Stimulated activated CD4-positive, alpha-beta T cell treated with anti-CD3 and anti-CD28 coated beads, Interleukin-15, amount 100 ng/mL, for 1 hour (primary cell): ENCODE measurements at places on chromosomes 3 and 15.

DNA sequence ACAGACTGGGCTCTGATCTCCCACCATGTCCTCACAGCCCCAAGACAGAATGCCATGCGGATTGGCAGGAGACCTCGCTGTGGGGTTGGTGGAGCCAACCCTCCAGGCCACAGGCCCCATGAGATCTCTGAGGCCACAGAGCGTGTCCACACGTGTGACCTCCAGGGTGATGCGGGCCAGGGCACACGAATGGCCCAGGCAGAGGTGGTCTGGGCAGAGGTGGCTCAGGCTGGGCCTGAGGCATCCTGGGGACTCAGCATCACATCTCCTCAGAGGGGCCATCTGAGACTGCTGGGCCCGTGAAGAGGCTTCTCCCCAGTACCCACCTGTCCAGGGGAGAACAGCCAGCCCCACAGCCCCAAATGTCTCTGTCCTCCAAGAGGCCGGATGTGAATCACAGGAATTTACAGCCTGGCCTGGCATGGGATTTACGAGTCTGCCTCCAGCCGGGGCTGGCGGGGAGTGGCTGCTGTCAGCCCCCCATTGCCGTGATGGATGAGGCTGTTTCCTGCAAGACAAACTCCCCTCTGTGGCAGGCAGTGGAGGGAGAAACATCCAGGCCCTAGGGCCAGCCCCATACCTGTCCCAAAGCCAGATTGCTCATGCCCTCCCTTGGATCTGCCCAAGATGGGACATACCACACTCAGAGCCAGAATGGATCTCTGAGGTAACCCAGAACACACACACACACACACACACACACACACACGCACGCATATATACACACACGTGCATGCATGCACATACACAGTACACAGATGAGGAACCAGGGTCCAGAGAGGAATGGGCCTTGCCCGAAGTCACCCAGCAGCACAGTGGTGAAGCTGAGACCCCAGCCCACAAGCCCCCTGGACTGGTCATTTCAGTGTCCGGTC is 208.3 kb downstream of the TBC1D2B start:
- DNase-seq: no peak

- no peak for DNase-seq
Observed at GRCh38 chr3:169575381-169575780, 88.1 kb downstream of the MECOM start.

GRCh38 chr15:38389924-38390542 is 63.9 kb upstream of the FAM98B start:
- peak; percentile 26 for DNase-seq

DNA sequence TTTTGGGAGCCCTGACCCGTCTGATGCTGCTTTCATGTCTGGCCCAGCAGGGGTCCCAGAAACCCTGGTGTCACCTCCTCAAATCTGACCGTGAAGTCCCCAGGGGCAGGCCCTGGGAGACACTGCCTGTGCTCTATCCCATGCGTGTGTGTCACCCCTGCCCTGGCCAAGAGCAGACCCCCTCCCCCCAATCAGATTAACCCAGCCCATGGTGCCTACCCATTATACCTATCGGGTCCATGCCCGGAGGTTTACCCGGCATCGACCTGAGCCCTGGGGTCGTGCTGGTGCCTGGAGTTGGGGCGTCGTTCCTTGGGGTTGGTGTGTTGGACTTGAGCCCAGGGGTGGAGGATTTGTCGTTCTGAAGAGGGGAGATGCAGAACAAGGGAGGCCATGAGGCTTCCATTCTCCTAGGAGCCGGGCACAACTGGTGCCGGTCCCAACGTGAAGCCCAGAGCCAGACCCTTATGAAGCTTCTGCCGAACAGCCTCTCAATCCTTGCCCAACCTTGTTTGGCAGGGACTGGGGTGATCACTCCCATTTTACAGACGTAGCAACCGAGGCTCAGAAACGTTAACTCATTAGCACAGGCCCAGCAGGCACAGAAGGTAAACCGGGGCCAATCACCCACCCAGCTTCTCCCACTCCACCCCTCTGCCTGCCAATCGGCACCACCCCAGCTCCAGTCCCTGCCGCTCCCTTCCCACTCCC is 39.6 kb downstream of the TLE3 start:
- no peak for DNase-seq

DNA sequence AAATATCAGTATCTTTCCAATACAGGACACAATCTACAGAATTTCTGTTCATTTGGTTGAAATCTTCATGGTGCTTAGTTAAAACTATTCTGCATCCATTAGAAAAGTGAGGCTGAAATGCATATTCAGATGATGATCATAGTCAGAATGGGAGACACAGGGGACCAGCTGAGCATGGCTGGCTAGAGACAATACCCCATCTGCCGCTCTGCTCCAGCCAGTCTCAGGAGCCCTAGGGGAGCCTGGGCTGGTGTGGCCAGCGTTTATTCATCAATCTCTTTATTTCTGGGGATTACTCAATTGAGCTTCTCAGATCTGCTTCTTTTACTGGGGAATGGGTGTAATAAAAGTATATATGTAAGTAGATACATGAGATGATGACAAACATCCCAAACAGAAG is 470.9 kb upstream of the CDIN1 start:
- DNase-seq: no peak

DNA sequence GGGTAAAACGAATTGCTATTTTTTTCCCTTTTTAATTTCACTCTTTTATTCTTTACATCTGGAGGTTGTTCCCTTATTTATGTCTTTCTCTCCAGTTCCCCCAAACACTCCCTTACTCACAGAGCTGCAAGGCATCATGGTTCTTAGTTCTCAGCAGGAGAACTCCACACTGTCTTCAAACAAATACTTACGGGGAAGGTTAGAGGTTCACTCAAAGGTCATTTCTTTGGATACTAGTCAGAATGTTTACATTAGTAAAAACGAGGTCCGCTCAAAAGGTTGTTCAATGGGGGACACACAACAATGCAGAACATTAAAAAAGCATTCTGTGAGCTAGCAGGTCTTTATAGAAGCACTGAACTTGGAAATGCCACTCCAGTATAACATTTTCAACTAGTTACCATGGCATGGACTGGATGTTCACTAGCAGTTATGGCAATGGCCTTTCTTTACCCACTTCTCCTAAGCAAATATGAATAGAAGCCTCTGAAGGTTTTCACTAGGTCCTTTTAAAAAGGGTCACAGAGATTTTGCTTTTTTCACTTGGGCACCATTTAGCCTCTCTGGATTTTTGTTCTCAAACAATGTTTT is 201.7 kb downstream of the MEIS2 start:
- DNase-seq: no peak

DNA sequence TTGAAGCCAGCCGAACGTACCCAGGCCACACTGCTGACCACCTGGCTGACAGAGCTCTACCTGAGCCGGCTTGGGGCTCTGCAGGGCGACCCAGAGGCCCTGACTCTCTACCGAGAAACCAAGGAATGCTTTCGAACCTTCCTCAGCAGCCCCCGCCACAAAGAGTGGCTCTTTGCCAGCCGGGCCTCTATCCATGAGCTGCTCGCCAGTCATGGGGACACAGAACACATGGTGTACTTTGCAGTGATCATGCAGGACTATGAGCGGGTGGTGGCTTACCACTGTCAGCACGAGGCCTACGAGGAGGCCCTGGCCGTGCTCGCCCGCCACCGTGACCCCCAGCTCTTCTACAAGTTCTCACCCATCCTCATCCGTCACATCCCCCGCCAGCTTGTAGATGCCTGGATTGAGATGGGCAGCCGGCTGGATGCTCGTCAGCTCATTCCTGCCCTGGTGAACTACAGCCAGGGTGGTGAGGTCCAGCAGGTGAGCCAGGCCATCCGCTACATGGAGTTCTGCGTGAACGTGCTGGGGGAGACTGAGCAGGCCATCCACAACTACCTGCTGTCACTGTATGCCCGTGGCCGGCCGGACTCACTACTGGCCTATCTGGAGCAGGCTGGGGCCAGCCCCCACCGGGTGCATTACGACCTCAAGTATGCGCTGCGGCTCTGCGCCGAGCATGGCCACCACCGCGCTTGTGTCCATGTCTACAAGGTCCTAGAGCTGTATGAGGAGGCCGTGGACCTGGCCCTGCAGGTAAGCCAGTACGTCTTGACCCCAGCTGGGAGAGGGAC is 6.2 kb downstream of the VPS18 start:
- no peak for DNase-seq

DNA sequence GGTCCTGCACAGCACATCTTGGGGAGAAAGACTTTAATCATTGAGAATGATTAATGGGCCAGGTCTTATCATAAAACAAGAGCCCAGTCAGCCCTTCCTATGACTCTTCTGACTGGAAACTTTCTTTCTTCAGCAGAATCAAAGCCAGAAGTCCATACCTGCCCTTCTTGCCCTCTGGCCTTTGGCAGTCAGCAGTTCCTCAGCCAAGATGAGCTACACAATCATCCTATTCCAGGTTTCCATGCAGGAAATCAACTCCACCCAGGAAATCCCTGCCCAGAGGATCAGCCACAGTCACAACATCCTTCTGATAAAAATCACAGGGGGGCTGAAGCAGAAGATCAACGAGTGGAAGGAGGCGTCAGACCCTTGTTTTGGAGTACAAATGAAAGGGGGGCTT is 26.9 kb downstream of the ZNF589 start:
- no peak for DNase-seq

- no peak for DNase-seq
Observed at GRCh38 chr3:147613725-147614124, 204.6 kb downstream of the ZIC1 start.

DNA sequence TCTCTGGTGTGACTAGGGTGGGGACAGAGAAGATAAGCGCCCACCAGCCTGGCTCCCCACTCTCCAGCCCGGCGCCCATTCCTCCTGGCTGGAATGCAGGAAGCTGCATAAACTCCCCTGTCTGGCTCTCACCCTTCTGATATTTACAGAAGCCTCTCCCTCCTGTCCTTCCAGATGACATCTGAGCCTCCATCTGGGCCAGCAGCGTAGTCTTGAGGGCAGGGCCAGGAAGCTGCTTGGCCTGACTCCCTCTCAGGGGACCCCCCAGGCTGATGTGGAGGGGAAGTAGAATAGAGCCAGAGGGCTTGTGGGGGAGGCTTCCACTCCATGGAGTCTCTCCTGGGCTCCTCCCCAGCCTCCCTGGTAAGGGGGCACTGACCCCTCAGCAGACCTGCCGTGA is 49.9 kb downstream of the LINGO1 start:
- no peak for DNase-seq

DNA sequence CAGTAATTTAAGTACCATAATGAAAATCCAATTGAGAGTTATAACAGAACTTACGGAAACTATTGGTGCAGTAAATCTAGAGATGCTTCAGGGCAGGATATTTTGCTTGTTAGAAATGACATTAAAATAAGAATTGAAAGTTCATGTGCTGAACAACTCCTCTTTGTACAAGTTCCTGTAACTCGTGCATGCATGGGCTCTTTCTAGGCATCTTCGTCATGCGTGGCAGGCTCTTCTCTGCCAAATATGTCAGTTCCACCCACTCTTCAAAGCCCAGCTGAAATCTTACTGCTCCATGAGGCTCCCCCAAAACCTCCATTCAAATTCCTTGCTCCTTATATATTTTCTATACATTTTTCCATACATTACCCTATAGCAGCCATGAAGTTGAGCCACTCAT is 48.7 kb downstream of the FBN1 start:
- no peak for DNase-seq

- DNase-seq: peak; percentile 62
Observed at GRCh38 chr3:17151598-17152373, 267.0 kb downstream of the PLCL2 start.

DNA sequence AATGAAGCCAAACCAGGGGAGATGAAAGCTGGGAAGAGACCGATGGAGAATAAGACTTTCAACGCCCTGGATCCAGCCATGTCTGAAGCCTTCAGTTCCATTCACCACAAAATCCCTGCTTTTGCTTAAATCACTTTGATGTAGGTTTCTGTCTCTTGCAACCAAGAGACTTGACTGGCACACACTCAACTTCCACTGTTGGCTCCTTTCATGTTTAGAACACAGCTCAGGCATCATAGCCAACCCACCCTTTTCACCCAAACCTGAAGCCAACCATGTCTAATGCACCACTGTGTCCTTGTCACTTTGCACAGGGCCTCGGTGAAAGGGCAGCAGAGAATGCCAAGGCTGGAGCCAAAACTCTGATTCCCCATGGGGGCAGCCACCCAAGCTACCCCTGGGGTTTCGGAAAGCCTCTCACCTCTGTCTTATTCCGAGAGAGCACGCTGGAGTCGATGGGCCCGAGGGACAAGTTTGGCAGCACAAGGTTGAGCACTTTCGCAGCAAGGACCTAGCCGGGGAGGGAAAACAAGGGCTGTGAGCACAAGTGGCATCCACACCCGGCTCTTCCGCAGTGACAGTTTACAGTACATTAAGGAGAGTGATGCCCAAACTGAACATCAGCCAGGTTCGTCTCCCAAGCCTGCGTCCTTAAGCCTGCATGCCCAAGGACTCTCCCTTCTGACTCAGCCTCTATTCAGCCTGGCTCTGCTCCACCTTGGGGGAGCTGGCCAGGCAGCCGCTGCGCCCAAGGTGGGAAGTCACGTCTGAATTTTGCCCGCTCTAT is 37.6 kb downstream of the ABTB1 start:
- no peak for DNase-seq

DNA sequence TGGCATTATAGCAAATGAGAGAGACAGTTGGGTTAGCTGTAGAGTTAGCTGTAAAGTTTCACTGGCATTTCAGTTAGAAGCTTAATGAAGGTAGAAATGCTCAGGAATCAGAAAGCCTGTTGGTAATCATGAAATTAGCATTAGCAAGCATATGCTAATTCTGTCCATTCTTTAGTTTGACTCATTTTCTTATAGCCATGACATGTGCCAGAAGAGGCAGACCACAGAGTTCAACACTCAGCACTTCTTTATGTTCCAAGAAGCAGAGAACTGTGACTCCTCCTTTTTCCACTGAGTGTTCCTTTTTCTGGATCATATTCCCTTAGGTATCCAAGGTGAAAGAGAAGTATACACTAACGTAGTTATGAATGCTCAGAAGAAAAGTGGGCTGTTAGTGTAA is 276.2 kb upstream of the SGO1 start:
- DNase-seq: no peak

DNA sequence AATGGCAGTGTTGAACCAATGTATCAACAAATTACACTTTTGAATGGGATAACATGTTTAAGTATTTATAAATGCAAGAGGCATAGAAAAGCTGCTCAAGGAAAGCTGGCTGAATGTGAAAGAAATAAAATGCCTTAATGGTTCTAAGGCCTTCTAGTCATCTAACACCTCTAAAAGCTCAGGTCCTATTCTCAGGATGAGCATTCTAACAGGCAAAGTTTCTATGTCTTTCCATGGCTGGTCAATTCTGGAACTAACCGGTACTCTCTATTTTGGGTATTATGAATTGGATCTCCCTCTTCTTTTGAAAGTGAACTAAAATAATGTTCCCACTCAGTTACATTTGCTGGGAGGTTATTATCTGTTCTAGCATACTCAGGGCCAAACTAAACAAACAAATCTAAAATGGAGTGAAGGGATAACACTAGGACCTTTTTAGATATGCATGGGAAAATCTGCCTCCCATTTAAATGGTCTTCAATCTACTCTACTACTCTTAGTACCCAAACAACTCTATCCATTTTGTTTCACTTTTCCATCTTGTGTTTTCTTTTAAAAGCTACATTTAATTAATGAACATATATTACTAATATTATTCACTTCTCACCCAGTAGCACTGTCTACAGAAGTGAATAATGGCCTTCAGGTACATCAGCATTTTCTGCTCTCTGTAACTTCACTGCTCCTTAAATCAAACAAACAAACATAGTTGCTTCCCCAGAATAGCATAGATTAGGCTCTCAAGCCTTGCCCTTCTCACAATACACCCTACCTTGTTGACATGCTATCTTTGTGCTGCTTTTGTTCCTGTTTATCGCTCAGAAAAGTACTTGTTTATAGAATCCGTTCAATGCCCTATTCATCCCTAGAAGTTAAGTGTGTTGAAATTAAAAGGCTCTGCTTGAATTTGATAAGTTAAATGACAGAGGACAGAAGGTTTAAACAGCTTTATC is 46.4 kb downstream of the CBLB start:
- no peak for DNase-seq

GRCh38 chr3:161295325-161295724 is 74.2 kb downstream of the NMD3 start:
- DNase-seq: no peak
